Activated T-helper 1 cell treated with anti-CD3 and anti-CD28 coated beads, Interleukin-2, amount 50 U/mL, for 16 hours (primary cell): ENCODE measurements at places on chromosomes 4 and X.

DNA sequence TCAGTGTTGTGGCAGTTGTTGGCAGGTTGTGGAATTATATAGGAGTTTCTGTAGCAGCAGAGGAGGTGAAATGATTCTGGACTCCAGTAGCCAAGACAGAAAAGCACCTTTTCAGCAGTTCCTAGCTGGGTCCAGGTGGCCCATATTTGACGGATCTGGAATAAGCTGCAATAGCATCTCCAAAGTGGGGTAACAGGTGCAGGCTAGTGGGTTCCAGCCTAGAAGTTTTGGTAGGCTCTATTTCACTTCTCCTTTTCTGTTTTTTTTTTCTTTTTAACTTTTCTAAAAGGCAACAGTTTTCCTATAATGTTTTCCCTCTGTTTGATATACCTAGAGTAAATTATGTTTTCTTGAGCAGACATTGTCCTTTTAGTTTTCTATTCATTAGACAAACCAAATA is 392.5 kb downstream of the C4orf33 start:
- DNase-seq, result no peak

DNA sequence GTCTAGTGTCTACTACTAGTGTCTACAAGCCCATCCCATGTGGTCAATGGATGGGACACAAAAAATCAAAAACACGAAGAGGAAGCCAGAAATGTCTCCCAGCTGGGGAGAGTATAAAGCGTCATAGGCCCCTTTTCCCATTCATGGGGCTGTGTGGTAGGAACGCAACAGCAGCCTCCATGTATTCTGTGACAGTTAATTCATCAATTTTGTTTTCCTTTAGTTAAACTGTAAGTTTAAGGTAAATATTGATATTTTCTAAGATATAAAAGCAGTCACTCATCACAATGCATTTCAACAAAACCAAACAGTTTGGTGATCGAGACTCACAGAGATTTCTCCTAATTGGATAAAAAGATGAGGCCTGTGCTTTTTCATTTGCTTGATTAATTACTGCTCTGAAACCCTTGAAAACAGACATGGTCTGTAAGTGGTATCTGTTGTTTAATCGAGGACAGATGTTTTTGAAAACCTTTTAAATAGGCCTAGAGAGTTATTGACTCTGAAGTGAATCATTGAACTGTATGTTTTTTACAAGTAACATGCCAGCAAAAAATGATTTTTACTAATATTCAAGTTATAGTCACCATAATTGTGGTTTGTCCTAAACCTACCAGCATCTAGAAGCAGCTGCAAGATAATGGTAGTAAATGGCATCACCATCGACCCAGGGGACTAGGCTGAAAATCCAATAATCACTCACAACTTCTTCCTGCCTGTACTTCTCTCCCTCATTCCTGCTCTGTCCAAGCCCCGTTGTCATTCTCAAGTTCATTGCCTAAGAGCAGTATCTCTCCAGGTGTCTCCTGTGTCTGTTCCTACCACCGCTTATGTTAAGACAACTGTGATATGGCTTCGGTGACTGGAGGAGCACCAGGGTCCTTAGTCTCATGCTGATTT is 87.7 kb upstream of the SHISA3 start:
- no peak for DNase-seq

DNA sequence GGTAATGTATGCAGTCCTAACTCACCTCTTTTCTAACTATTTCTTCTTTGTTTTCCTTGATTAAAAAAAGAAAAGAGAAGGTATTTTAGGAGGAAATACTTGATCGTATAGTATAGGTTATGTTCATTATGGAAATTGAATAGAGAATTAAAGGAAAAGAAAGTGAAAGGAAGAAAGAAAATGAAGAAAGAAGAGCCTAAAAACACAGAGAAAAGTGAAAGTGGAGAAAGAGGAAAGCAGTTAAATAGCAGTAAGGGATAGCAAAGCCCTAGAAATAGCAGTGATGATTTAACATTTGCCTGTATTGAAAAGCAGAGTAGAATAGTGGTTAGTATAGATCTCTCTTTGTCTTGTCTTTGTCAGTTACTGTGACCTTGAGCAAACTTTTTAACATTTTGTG is 37.0 kb downstream of the MRPL1 start:
- no peak for DNase-seq

DNA sequence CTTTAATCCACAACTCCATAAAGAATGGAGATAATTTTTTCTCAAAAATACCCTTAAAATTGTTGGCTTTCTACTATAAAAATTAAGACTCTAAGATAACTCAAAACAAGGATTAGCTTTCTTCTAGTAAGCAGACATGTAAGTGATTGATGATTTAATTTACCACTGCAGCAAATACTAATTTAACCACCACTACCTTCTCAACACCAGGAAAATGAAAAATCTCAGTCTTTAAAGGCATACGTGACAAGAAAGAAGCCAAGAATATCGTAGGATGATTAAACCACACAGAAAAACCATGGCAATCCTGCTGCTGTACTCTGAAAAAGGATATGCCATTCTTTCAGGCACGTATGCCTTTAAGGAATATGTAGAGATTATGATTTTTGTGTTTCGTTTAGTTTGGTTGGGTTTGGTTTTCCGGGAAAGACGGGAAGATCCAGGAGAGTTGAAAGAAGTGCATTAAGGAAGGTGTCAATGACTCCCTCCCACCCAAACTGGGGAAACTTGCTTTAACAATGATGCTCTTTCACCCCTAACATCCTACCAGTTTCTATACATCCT is 881 bp downstream of the LRCH2 start:
- DNase-seq, result no peak

GRCh38 chr4:128155874-128156456 is 94.9 kb downstream of the LARP1B start:
- DNase-seq, result no peak
